ENCODE measurements at places on chromosomes 13 and 19.

DNA sequence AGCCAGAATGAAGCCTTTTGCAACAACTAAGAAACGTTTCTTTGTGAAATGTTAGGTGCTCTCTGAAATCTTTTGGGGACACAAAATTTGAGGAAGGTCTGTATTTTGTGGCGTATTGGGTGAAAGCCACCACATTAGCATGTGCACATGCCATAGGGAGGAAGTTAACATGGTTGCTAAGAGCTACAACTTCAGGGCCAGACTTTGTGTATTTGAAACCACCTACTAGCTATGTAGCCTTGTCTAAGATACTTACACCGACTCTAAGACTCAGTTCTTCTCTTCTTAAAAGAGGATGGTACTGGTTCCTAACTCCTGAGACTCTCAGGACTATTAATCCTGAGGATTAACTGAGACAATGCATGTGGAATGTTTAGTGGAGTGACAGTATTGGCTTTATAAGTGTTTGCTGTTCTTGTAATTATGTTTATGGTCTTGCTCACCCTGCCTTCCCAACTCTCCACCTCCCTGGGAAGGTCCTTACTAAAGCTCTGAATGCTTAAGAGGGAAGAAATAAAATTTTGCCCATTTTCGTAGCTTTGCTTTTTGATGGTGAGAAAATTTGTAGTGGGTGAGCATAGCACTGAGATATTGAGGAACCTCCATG lies 15.5 kb downstream of the SERP2 start:
- no peaks in the 10 kb centered on the region for H3K36me3 ChIP-seq
- no peak overlapping the region for H3K4me3 ChIP-seq
- no peaks in the 10 kb centered on the region for H3K27me3 ChIP-seq
- H3K4me1 ChIP-seq = no peaks in the 10 kb centered on the region
- no peak overlapping the region for H3K27ac ChIP-seq
- no peak for DNase-seq

DNA sequence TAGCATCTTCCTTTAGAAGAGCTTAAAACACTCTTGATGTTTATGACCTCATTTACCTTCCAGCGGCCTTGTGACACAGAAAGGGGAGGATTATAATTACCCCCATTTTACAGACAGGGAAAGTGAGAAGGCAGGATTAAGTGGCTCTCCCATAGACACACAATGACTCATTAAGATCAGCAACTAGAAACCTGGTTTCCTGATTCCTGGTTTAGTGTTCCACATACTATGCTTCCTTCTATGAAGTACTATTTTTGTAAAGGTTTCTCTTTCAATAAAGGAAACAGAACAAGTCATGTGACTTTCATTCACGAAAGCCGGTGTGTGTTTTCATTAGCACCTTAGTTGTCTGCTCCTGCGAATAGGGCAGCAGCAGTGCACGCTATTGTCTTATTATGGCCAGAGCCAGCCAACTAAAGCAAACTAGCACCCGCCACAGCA lies 8.3 kb downstream of the IRS2 start:
- peak; percentile 71 for DNase-seq
- H3K27me3 ChIP-seq = no peaks in the 10 kb centered on the region
- H3K4me1 ChIP-seq = peaks cover 39% of the 10 kb centered on the region
- H3K36me3 ChIP-seq = no peaks in the 10 kb centered on the region
- peak overlapping the region; percentile 37 for H3K4me3 ChIP-seq

- H3K4me3 ChIP-seq = no peak overlapping the region
- H3K27ac ChIP-seq = no peak overlapping the region
- no peaks in the 10 kb centered on the region for H3K27me3 ChIP-seq
- peaks cover 4% of the 10 kb centered on the region for H3K4me1 ChIP-seq
Observed at GRCh38 chr19:11550265-11550664, 8.8 kb downstream of the ELOF1 start.

DNA sequence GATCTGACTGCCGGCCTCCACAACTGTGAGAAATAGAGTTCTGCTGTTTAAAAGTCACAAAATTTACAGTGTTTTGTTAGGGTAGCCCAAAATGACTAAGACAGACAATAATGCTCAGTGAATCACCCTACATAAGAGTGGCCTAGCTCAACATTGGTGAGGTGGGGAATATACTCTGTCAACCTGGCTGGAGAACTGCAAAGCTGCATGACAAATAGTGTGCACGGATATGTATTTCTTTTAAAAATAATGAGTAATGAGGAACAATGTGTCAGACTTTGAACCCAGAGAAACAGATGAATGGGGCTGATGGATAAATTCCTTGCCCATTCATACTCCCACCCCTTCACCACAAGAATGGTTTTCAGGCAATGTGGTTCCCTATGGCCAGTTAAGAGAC lies 372.4 kb downstream of the SUCLA2 start:
- H3K4me3 ChIP-seq = no peak overlapping the region
- peak; percentile 80 for DNase-seq
- no peaks in the 10 kb centered on the region for H3K27me3 ChIP-seq
- H3K27ac ChIP-seq = peak overlapping the region; percentile 49

GRCh38 chr13:41546372-41547190 lies 89.2 kb downstream of the RGCC start:
- peaks cover 2% of the 10 kb centered on the region for H3K27me3 ChIP-seq
- H3K27ac ChIP-seq = peak overlapping the region; percentile 42
- peak; percentile 93 for DNase-seq
- no peak overlapping the region for H3K4me3 ChIP-seq

- H3K27ac ChIP-seq = no peak overlapping the region
- DNase-seq = no peak
- no peaks in the 10 kb centered on the region for H3K4me1 ChIP-seq
- no peaks in the 10 kb centered on the region for H3K36me3 ChIP-seq
- no peaks in the 10 kb centered on the region for H3K27me3 ChIP-seq
- no peak overlapping the region for H3K4me3 ChIP-seq
Observed at GRCh38 chr19:39524495-39524894, 8.2 kb downstream of the EID2B start.

GRCh38 chr13:77898097-77898496 lies 20.5 kb downstream of the EDNRB start:
- no peak overlapping the region for H3K4me3 ChIP-seq
- no peaks in the 10 kb centered on the region for H3K4me1 ChIP-seq
- DNase-seq = no peak
- no peaks in the 10 kb centered on the region for H3K36me3 ChIP-seq
- H3K27ac ChIP-seq = no peak overlapping the region
- H3K27me3 ChIP-seq = no peaks in the 10 kb centered on the region

DNA sequence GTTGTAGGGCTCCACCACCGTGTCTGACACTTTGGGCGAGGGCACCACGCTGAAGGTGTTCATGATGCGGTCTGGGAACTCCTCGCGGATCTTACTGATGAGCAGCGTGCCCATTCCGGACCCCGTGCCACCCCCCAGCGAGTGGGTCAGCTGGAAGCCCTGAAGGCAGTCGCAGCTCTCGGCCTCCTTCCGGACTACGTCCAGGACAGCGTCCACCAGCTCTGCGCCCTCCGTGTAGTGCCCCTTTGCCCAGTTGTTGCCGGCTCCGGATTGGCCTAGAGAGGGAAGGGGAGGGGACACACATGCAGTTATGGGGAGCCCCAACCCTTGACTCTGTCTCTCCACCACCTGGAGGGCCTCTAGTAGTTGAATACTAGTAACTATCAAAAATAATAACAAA lies 6.2 kb downstream of the TUBB4A start:
- no peaks in the 10 kb centered on the region for H3K4me1 ChIP-seq
- H3K4me3 ChIP-seq = no peak overlapping the region
- H3K27ac ChIP-seq = no peak overlapping the region
- no peak for DNase-seq
- H3K27me3 ChIP-seq = peaks cover 7% of the 10 kb centered on the region
